Stimulated activated naive CD4-positive, alpha-beta T cell (primary cell): ENCODE measurements at places on chromosomes 2 and 18.

GRCh38 chr18:75351409-75351808 is 76.1 kb downstream of the SMIM21 start:
- no peak for DNase-seq

DNA sequence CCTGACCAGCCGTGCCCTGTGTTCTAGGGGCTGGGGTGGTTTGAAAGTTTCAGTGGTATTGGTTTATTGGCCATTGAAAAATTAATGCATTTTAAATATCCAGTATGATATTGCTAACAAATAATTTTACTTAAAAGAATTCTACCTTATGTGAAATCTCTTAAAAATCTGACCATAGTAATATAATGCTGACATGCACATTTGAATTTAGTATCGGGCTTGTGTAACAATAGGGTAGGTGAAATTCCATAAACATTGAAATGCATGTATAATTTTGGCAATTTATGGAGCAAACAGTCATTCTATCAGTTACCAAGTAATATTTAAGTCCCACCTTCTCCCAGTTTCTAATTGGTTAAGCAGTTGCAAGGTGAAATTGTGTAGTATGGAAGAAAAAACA is 170.5 kb downstream of the DCDC2C start:
- DNase-seq: no peak

GRCh38 chr2:46813020-46813415 is 102.6 kb downstream of the MCFD2 start:
- no peak for DNase-seq

DNA sequence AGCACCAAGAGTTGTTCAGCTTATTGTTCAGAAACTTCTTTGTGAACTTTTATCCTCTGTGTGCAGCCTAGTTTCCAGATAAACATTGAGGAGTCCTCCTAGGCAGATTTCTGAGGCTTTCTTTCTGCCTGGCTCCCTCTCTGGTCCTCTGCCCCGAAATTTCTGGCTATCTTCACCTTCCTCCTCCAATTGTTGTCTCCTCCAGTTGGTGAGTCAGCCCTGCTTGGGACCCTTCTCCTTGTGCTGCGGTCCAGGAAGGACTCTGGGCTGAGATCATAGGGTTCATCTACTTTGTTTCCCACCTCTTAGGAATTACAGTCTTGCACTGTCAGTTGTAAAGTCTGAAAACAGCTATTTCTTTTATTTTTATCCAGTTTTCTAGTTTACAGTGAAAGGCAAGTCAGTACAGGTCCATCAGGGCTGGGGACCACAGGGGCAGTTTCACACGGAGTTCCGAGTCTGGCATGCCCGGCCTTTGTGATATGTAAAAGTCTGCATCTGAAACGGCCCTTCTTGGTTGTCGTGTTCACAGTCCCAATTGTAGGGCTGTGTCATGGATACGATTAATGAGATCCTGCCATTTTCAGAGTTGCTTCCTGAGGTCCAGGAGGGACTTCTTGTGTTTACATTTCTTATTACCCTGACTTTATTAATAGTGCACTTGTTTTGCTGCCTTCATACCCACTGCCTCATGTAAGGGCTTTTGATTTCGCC is 100.8 kb downstream of the SMC6 start:
- DNase-seq: no peak

DNA sequence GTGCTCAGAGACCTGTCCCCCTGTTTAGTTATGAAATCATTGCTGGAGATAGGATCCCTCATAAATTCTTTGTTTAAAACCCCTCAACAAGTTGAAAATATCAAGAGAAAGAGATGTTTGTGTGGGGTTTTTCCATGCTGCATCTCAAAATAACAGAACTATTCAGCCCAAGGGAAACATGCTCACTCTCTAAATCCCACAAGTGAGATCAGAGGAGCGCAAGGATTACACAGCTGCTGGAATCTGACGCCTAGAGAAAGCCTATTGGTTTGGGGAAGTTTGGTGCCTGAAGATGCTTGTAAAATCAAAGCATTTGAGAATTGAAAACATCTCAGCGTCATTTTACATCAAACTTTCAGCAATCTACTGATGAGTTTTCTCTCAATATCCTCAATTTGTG is 7.9 kb downstream of the FSHR start:
- no peak for DNase-seq

DNA sequence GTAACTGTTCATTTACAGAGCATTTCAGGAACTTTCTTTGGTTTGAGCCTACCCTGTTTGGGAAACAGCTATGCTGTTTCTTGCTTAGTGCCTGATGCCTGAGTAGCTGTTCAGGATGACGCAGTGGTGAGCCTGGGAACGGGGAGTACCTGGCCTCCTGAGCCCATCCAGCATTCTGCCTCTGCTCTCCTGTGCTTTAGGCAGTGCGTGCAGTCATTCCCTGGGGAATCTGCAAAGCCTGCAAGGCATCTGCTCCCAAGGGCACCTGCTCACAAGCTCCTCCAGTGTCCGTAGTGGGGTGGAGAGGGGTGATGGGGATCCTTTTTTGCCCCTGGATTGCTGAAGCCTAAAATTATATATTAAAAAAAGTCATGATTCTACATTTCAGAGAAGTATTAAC is 68.8 kb downstream of the RAPGEF4 start:
- no peak for DNase-seq
